Astrocyte of the cerebellum (primary cell): ENCODE measurements at places on chromosomes 11 and 22.

- DNase-seq, result no peak
These were observed 11.7 kb upstream of the CSTF3 start for GRCh38 chr11:33172996-33173395.

- DNase-seq, result no peak
These were observed 156.2 kb downstream of the CRYBB2 start for GRCh38 chr22:25375683-25376082.

DNA sequence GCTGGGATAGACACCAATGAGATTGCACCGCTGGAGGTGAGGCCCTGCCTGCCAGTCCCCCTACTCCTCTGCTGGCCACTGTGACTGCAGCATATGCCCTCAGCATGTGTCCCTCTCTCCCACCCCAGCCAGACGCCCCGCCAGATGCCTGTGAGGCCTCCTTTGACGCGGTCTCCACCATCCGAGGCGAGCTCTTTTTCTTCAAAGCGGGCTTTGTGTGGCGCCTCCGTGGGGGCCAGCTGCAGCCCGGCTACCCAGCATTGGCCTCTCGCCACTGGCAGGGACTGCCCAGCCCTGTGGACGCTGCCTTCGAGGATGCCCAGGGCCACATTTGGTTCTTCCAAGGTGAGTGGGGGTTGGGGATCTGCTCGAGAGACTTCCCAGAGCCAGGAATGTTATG lies 5.7 kb upstream of the SMARCB1 start:
- no peak for DNase-seq

- no peak for DNase-seq
These were observed 15.6 kb downstream of the SREBF2 start for GRCh38 chr22:41848468-41848867.
